ENCODE measurements at places on chromosomes 6 and 20.

DNA sequence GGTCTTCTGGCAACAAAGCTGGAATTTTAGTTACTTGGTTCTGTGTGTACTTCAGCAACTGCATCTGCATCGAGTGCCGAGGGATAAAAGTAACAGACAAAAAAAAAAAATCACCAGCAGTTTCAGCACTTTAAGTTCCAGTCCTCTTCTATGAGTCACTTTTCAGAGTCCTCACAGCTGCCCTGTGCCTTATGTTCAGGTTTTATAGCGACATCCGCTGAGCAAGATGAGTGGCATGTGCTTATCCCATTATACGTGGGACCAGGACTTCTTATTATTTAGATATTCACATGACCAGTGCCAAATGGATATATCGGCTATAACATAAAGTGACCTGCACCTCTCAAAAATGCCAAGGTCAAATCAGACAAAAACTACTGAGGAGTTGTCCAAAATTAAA, 242.9 kb downstream of the FOXA2 start:
- DNase-seq = no peak

GRCh38 chr6:161963634-161964234, 689.9 kb upstream of the AGPAT4 start:
- DNase-seq = no peak

DNA sequence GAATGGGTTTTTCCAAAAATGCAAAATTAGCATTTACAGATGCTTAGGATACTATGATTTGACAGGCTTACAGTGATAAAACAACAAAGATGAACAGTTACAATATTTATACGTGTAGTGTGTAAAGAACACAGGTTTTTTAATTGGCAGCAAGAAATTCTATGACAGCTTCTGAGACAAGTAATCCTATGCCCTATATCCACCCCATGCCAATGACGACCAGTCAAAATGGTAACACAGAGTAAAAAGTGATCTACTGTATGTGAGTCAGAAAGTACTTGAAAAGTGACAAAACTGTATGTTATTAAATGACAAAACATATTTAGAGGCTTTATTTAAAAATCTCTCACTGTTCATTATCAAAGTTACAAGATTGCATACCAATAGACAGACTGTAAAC, 99.5 kb downstream of the PRDM1 start:
- DNase-seq = no peak

- DNase-seq = no peak
These were observed 93.4 kb downstream of the QKI start for GRCh38 chr6:163507965-163508364.
